CMK (cell line): ENCODE measurements at places on chromosomes 7 and 10.
A peak's percentile ranks its signal among the peaks of the same experiment; 100 is the strongest.

DNA sequence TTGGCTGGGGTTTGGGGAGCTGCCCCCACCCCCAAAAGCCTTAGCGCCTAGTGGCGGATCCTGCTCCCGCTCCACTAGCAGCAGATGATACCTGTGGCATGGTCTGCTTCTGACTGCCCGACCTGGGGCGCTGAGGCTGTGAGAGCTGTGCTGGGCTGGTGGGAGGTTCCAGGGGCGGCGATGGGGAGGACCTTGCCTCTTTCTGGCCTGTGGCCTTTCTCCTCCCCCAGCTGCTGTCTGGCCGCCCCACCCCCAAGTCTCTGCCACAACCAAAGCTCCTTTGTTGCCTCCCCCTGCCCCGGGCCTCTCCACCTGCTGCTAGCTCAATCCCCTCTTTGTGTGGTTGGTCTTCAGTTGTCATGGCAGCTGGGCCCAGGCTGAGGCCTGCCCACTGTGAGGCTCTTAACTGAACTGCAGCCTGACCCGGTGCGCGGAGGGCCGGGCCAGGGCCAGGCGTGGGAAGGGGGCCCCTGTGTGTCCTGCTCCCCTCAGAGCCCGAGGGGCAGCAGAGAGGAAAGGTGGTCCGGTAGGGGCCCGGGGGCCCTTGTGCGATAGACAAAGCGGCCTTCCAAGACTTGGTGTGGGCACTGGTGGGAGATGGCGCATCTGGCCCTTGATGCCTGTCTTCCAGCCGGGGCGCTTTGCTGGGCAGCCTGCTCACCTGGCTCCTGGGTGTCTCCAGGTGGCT is 4.7 kb downstream of the ZNF775 start:
- no peak for DNase-seq

GRCh38 chr7:50317221-50317678 is 12.7 kb downstream of the IKZF1 start:
- no peak for DNase-seq

DNA sequence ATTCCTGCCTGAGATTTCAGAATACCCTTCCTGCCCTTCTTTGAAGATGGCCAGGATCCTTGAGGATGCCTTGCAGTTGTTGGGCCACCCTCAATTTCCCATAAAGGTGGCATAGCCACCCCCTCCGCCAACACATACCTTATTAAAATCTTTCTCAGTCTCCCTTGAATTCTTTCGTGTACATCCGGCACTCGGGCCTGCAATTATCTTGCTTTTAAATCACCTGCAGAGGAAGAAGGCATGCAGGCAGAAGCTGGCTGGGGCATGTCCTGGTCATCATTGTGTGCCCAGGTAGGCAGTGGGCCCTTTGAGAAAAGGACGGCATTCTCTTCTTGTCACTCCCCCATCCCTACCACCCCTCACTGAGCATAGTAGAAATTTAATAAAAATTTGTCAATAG is 189.5 kb upstream of the LYZL1 start:
- DNase-seq = no peak

- no peak for DNase-seq
These were observed 158.7 kb downstream of the TNS3 start for GRCh38 chr7:47423196-47423595.

DNA sequence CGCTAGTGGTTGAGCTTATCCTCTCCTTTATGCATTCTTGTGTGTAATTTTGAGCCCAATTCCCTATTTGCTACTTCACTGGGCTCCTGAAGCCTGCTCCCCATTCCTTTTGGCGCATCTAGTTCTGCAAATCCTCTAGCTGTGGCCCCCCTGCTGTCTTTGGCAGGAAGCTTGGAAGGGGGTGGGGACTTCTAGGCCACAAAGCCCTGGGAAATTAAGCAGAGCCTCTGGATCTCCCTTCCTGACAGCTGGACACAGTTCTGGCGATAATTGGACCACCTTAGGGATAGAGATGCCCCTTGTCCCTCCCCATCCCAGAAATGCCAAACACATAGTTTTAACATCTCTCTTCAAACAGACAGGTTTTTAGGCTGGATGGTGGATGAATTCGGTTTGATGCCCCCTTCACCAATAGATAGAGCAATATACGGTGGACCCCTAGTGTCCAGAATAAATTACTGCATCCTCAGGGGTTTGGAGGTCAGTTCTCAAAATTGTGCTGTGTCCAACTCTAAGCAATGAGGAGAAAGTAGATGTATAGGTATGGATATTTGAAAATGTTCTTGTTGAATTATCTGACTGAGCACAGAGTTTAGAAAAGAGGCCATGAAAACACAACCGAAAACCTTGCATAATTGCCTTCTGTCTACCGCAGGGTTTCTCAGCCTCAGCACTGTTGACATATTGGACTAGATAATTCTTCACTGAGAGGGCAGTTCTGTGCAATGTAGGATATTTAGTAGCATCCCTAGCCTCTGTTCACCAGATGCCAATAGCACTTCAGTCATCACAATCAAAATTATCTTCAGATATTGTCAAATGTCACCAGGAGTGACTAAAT is 75.5 kb downstream of the PAPSS2 start:
- no peak for DNase-seq

DNA sequence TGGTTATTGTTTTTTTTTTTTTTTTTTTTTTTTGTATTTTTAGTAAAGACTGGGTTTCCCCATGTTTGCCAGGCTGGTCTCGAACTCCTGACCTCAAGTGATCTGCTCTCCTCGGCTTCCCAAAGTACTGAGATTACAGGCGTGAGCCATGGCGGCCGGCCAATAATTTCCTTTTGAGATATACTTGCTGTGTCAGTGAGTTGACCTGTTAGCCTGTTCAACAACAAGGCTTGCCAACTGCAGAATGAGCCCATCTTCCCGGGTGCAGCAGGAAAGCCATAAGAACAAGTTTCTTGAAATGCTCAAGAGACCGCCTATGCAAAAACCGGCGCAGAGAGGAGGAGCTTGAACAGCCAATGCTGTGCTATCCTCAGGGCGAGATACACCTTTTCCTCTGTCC is 112.5 kb downstream of the PRPF18 start:
- DNase-seq = no peak

- DNase-seq = no peak
These were observed 59.7 kb upstream of the ADRA2A start for GRCh38 chr10:111017098-111017497.

DNA sequence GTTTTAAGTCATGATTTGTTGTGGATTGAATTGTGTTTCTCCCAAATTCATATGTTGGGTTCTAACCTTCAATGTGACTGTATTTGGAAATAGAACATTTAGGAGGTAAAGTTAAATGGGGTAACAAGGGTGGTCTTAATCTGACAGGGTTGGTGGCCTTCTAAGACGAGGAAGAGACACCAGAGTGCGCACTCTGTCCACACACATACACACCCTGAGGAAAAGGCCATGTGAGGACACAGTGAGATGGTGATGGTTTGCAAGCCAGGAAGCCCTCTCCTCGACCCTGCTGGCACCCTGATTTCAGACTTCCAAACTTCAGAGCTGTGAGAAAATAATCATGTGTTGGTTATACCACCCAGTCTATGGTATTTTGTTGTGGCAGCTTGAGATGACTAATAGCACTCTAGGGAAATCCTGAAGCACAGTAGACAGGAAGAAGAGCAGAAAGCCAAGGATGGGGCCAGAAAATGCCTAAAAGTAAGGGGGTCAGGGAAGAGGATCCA is 28.0 kb upstream of the SEM1 start:
- no peak for DNase-seq

DNA sequence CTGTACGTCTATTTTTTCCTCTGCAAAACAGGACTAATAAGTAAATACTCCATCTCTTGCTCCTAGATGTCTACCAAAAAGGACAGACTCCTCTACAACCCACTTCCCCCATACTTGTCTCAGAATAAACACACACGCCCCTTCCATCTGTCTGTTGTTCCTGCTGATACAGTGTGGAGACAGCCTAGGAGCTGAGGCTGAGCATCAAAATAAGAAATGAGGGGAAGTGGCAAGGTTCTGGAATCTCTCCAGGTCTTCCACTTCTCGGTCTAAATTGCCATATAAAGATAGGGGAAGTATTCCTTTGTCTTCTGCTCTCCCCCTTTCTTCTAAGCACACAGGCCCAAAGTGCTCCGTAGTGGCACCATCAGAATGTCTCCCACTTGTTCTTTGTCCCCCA is 30.8 kb upstream of the VSIR start:
- DNase-seq = peak; percentile 68

DNA sequence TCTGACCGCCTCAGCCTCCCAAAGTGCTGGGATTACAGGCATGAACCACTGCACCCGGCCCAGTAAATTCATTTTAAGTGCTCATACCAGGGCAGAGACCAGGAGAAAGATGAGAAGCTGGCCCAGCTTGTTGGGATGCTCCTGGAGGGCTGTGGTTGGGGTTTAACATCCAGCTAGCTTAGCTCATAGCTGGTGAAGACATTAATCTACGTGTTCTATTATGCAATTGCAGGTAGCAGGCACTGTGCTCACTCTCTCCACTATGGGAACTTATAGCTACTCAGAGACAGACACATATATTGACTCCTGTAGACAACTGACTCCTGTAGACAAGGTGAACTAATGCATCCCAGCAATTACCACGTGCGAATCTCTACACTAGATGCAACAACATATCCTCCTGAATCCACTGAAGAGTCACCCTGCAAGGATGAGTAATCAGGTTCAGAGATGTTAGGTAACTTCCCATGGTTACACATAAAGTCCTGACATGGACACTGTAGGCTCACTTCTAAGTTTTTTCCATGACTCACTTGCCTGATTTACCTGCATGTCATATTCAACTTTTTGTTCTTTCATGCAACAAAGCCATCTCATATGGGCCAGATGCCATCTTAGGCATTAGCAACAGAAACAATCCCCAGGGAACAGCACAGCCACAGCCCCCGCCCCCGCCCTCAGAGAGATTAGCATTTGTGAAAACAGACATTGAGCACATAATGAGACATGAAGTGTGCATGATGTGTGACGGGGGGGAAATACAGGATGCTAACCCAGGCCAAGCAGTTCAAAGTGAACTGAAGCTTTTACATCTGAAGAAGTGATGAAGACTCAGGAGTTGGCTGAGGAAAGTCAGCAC is 37.2 kb downstream of the ERLIN1 start:
- no peak for DNase-seq

GRCh38 chr7:35714862-35715261 is 19.9 kb upstream of the HERPUD2 start:
- DNase-seq = no peak

DNA sequence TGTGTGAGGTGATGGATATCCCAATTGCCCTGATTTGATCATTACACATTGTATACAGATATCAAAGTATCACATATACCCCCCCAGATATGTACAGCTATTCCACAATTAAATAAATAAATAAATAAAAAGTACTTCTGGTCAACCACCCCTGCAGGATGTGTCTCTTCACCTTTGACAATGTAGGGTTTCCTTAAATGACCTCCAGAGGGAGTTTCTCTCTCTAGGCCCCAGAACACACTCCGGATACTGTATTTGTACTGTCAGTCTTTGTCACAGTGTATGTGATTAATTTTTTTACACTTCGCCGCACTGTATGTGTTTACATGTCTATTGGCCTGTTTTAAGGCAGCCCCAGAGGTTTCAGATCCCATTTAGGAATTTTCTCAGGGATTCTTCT is 123.6 kb downstream of the ADCYAP1R1 start:
- DNase-seq = no peak

DNA sequence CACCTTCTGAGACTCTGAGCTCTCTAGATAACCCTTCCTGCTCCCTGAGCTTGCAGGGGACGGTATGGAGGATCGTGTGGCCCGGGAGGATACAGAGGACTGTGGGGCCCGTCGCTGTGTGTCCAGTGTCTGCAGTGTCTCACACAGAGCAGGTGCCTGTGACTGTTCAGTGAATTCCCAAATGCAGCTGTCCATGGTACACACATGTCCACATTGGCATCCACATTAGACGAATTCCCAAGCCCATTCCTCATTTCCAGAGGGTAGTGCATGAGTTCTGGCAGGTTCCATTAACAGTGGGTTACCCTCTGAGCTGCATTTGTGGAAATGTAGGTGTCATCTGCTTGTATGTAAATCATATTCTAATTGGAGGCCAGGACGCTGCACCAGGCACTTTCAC is 39.5 kb downstream of the WDFY4 start:
- DNase-seq = no peak

DNA sequence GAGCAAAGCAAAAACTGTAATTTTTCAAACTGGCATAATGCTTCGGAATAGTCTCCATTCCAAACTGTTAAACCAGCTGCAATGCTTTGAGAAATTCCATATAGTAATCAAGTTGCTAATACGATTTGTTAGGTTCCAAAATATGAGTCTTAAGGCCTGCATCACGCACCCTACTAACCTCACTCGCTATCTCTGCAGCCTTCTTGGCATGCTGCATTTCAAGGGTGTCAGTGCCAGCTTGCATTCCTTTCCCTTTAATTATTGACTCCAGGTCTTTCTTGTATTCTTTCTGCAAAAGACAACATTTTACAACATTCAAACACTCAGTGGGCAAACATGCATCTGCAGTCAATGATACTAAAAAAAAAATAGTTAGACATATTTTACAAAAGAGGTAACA is 61.8 kb downstream of the NEBL start:
- DNase-seq = no peak

GRCh38 chr10:24873281-24873683 is 79.1 kb downstream of the PRTFDC1 start:
- no peak for DNase-seq
